ENCODE measurements at places on chromosomes 16 and 17. TPM values are rescaled to one million over a fixed set of nuclear protein-coding genes. Genes with fewer than 3 reads are reported as not detected.

CEP295NL gene
- not detected for total RNA-seq

NPIPB13 gene
- 23.7 TPM for total RNA-seq

KRTAP4-16 gene
- not detected for total RNA-seq

ZSCAN10 gene
- total RNA-seq, result 0.30 TPM

TBX6 gene
- total RNA-seq, result 0.89 TPM

CDH16 gene
- total RNA-seq, result not detected

TNFSF13 gene
- total RNA-seq, result 3.2 TPM

GRAP gene
- total RNA-seq, result 24.7 TPM

ERN2 gene
- not detected for total RNA-seq

FBXW10 gene
- total RNA-seq, result not detected

FAM171A2 gene
- total RNA-seq, result 0.16 TPM

CRAMP1 gene
- 29.4 TPM for total RNA-seq

CD300H gene
- total RNA-seq, result not detected

TCAP gene
- total RNA-seq, result 1.7 TPM

PERCC1 gene
- total RNA-seq, result not detected

KRT24 gene
- not detected for total RNA-seq

IGF2BP1 gene
- total RNA-seq, result 0.02 TPM

DHRS7C gene
- not detected for total RNA-seq

C1QTNF1 gene
- total RNA-seq, result not detected

CDH13 gene
- not detected for total RNA-seq

CD300A gene
- 36.5 TPM for total RNA-seq

HEXIM1 gene
- 35.4 TPM for total RNA-seq

KRTAP9-2 gene
- total RNA-seq, result not detected

ELAC2 gene
- total RNA-seq, result 82.3 TPM

CAPNS2 gene
- 0.27 TPM for total RNA-seq
